Lung (tissue), 17 donors: ENCODE measurements at places on chromosomes 2 and 18.

GRCh38 chr18:64403784-64404503, 255.1 kb upstream of the LINC00305 start:
- DNase-seq: no peak

- no peak for DNase-seq
Observed at GRCh38 chr2:12217175-12217574, 470.7 kb downstream of the LPIN1 start.

GRCh38 chr2:71064110-71064611, 4.3 kb upstream of the NAGK start:
- no peak for DNase-seq

DNA sequence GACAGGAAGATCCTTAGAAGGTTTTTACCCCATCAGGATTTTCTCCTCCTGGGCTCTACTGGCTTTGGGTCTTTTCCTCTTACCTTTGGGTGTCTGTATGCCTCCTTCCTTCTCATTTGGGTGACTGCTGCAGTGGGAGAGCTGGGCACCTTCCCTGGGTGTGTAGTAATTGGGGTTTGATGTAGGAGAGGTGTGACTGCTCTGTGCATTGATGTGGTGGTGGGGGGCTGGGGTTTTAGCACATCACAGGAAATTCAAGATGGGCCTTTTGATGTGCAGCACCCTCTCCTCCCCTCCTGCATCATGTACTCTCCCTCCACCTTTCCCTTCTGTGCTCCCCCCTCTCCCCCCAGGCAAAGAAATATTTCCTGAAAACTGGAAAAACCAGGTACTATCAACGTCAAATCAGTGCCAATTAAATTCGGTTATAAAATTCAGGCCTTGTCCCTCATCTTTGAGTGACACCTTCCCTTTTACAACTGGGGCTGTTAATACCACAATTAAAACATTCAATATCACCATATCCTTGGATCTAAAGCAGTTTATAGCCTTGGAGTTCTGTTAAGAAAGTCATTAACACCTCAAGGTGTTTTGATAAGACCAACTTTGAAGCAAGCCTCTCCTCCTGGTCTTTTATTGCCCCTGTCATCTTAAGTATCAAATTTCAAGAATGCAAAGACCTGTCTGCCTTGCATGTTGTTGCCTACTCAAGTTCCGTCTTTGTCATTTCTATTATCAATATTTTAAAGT, 23.3 kb downstream of the EDAR start:
- no peak for DNase-seq
